ENCODE measurements at places on chromosomes 2 and 18. TPM values are rescaled to one million over a fixed set of nuclear protein-coding genes. Genes with fewer than 3 reads are reported as not detected.

Gene NT5C1B
- not detected for total RNA-seq

Gene SCYGR7
- total RNA-seq = not detected

Gene KCNE4
- total RNA-seq = not detected

Gene CAPN14
- total RNA-seq = not detected

GRCh38 chr2:59851836-59852475, 701.5 kb downstream of the BCL11A start:
- DNase-seq = no peak

All from PC-3 (cell line).